ENCODE measurements at places on chromosomes 2 and 18. TPM values are rescaled to one million over a fixed set of nuclear protein-coding genes. Genes with fewer than 3 reads are reported as not detected.

PDE1A gene
- total RNA-seq, result 0.25 TPM

TRABD2A gene
- 7.5 TPM for total RNA-seq

PPIG gene
- 77.7 TPM for total RNA-seq

STAT4 gene
- total RNA-seq, result 0.44 TPM

CAD gene
- total RNA-seq, result 150 TPM

SLC9A2 gene
- 0.11 TPM for total RNA-seq

KANSL3 gene
- total RNA-seq, result 29.2 TPM

KLHL29 gene
- total RNA-seq, result 7.3 TPM

SLC14A1 gene
- total RNA-seq, result not detected

BOLL gene
- total RNA-seq, result not detected

DNA sequence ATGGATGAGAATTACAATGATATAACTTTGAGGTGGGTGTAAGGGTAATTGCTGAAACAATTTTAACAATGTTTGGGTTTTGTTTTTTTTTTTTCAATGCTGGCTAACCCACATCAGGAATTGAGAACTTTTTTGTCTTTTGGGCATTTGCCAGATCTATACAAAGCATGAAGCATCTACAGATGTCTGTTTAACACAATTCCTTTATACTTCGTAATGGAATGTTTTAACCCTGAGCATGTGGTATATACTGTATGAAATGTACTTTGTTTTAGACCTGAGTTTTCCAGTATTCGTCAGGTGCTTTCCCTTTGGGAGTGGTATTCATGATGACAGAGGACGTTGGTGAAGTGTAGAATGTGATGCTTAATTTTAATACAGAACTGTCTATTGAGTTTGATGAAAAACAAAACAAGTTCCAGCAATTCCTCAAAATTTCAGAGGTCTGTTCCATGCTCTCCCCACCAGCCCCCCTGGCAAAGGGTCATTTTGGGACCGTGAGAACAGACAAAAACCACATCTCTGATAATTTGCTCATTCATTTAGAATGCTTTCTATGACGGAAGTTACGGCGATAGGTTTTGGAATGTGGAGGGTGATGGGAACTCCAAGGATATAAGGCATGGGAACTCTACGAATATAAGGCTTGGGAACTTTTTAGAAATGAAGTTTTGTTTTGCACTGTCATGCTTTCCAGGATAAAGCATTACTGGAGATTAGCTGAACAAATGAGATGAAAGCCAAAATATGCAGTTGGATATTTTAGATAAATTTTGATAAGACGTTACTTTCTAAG, 14.1 kb downstream of the LIMS1 start:
- peaks cover 11% of the 10 kb centered on the region for H3K36me3 ChIP-seq
- peak overlapping the region; percentile 38 for H3K27ac ChIP-seq
- peaks cover 6% of the 10 kb centered on the region for H3K4me1 ChIP-seq
- H3K4me3 ChIP-seq, result no peak overlapping the region

- H3K27me3 ChIP-seq, result peaks cover 13% of the 10 kb centered on the region
- no peak overlapping the region for H3K27ac ChIP-seq
- no peak overlapping the region for H3K4me3 ChIP-seq
- no peak for DNase-seq
- H3K36me3 ChIP-seq, result no peaks in the 10 kb centered on the region
These were observed 253.3 kb upstream of the TANK start for GRCh38 chr2:160906878-160907277.

DNA sequence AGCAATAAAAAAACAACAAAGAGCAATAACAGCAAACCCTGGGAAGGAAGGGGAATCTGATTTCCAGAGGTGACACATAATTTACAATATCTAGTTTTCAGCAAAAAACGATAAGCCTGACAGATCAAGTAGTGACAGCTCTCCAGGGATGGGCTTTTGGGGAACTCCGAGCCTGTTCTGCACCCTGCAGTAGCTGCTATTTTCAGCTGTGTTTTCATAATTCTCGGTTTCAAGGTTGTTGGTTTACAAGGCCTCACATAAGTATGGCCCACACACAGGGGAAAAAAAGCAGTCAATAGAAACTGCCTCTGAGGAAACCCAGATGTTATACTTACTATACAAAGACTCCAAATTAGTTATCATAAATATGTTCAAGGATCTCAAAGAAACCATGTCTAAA, 67.7 kb upstream of the CTLA4 start:
- H3K4me1 ChIP-seq, result peaks cover 10% of the 10 kb centered on the region
- H3K27ac ChIP-seq, result no peak overlapping the region
- no peaks in the 10 kb centered on the region for H3K27me3 ChIP-seq

DNA sequence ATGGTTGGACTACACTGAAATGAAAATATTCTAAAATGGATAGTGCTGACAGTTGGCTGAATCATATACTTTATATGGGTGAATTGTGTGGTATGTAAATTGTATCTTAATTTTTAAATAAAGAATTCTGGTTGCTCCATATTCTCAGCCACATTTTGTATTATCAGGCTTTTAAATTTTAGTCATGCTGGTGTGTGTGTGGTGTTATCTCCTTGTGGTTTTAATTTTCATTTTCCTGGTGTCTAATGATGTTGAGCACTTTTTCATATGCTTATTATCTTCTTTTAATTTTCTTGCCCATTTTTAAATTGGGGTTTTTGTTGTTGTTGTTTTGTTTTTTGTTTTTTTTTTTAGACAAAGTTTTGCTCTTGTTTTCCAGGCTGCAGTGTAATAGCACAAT, 3.8 kb upstream of the HIBCH start:
- H3K27me3 ChIP-seq, result peaks cover 2% of the 10 kb centered on the region
- H3K27ac ChIP-seq, result no peak overlapping the region
- H3K36me3 ChIP-seq, result no peaks in the 10 kb centered on the region
- no peak for DNase-seq

DNA sequence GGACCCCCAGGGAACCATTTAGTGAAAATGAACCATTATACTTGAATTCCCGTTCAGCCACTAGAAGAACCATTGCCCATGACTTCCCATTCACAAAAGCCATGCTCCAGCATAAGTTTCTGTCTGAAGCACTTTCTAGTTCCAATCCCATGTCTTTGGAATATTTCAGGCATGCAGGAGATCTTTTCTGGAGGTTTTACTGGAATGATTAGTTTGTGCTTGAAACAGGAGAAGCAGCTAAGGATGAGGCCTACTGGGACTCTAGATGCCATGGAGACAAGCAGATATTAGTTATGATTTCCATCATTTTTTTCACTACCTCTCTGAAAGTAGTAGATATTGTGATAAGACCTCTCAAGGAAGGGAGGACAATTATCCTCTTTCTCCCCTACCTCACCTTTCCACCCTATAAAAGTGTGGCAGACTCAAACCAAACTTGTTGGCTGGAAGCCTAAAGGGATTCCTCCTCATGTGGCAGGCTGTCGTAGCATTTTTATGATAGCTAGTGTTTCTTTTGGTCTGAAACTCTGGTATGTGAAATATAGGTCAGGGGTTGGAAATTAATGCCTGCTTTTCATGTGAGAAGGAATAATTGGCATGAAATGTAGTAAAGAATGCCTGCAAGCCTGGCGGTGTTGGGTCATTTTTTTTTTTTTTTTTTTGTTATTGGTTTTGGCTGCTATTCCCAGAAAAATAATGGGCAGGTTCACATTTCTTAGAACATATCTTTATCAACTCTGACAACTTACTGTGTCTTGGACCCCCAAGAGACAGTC, 29.3 kb upstream of the MMADHC start:
- H3K36me3 ChIP-seq, result no peaks in the 10 kb centered on the region
- H3K27me3 ChIP-seq, result no peaks in the 10 kb centered on the region
- H3K27ac ChIP-seq, result no peak overlapping the region
- peaks cover 5% of the 10 kb centered on the region for H3K4me1 ChIP-seq
- no peak overlapping the region for H3K4me3 ChIP-seq

DNA sequence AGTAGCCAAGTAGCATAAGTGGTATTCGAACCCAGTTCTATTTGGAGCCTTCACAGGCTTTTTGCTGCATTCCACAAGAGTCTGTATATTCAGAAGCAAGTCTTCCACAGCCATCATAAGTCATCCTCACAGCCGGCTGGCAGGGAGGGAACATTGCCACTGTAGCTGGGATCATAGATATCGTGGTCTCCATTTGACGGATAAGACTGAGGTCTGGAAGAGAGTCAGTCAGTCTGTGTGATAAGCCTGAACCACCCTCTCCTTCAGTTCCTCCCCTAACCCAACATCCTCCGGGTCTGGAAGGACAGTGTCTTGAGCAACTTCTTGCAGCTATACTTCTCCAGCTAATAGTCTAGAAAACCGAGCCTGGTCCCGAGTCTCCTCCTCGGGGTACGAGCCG, 17.0 kb upstream of the C1QL2 start:
- H3K4me1 ChIP-seq, result peaks cover 4% of the 10 kb centered on the region
- no peak overlapping the region for H3K27ac ChIP-seq
- peaks cover 7% of the 10 kb centered on the region for H3K36me3 ChIP-seq
- no peak overlapping the region for H3K4me3 ChIP-seq
- H3K27me3 ChIP-seq, result peaks cover 3% of the 10 kb centered on the region

GRCh38 chr18:12879840-12880540, 4.0 kb downstream of the PTPN2 start:
- peak overlapping the region; percentile 19 for H3K4me3 ChIP-seq
- H3K36me3 ChIP-seq, result peaks cover 11% of the 10 kb centered on the region
- H3K4me1 ChIP-seq, result peaks cover 66% of the 10 kb centered on the region
- H3K27ac ChIP-seq, result peak overlapping the region; percentile 38
- H3K27me3 ChIP-seq, result peaks cover 2% of the 10 kb centered on the region

- no peaks in the 10 kb centered on the region for H3K36me3 ChIP-seq
- H3K27me3 ChIP-seq, result no peaks in the 10 kb centered on the region
- H3K4me1 ChIP-seq, result peaks cover 12% of the 10 kb centered on the region
- no peak overlapping the region for H3K27ac ChIP-seq
- no peak overlapping the region for H3K4me3 ChIP-seq
- no peak for DNase-seq
These were observed 7.8 kb downstream of the ACMSD start for GRCh38 chr2:134846213-134846612.

DNA sequence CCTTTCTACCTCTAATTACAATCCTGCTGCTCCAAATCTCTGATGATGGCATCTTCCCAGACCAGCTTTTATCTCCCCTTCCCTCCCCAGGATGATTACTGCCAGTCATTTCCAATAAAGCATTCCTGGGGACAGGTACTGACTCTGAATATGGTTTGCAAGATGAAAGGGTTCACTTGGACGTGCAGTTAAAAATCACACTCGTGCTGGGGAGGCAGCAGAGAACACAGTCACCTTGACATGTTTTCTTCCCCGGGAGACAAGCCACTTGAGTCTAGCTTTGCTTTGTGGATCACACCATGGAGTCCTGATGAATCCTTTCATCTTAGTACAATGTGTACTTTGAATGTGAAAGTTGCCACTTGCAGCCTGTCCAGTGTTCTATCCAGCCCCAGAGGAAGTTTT, 175.0 kb downstream of the ALPK2 start:
- H3K27ac ChIP-seq, result no peak overlapping the region
- peaks cover 14% of the 10 kb centered on the region for H3K4me1 ChIP-seq
- no peaks in the 10 kb centered on the region for H3K27me3 ChIP-seq
- H3K36me3 ChIP-seq, result no peaks in the 10 kb centered on the region

DNA sequence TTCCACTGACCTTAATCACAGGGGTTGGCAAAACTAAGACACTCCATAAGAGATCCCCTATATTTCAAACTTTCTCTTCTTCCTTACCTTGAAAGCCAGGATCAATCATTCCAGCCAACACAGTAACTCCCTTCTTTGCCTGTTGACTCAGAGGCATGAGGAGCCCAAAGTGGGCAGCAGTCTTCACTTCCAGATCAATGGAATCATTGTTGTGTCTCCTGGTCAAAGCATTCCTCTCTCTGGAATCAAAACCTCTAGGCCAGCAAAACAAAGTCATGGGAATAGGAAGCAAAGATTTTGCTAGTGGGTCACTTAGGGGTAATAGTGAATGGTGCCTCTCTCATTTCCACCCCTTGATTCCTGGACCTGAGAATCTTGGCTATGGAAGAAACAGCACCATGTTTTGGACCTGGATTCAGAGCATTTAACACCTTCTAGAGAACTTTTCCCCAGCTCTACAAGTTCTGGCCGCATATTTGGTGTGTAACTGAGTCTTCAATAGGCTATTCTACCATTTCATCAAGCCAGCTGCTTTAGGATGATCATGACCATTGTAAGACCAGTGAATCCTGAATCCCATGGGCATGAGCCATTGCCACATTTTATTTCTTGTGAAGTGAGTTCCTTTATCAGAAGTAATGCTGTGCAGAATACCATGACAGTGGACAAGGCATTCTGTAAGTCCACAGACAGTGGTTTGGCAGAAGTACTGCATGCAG, 65.7 kb upstream of the SERPINE2 start:
- H3K36me3 ChIP-seq, result no peaks in the 10 kb centered on the region
- H3K27ac ChIP-seq, result no peak overlapping the region
- no peak for DNase-seq
- H3K27me3 ChIP-seq, result no peaks in the 10 kb centered on the region

DNA sequence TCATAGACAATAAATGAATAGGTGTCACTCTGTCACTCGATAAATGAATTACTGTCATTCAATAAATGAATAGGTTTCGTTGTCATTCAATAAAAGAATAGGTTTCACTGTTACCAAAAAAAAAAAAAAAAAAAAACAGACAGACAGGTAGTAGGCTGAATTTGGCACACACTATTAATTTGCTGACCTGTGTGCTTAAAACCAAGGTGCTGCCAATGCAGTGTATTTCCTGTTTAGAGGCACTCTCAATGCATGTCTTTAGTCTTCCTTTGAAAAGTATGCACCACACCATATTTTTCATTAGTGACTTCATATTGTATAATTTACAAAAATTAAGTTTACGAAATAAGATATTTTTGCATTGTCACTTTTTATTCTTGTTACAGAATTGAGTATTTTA, 16.2 kb downstream of the ANKRD62 start:
- no peak overlapping the region for H3K27ac ChIP-seq
- no peaks in the 10 kb centered on the region for H3K27me3 ChIP-seq
- DNase-seq, result no peak

GRCh38 chr18:4333043-4333442, 122.1 kb downstream of the DLGAP1 start:
- H3K4me3 ChIP-seq, result peak overlapping the region; percentile 6
- H3K36me3 ChIP-seq, result peaks cover 2% of the 10 kb centered on the region
- peaks cover 59% of the 10 kb centered on the region for H3K4me1 ChIP-seq
- DNase-seq, result no peak
- H3K27me3 ChIP-seq, result no peaks in the 10 kb centered on the region
- H3K27ac ChIP-seq, result no peak overlapping the region

GRCh38 chr18:79799619-79800370, 2.1 kb downstream of the KCNG2 start:
- H3K4me3 ChIP-seq, result peak overlapping the region; percentile 68
- no peak overlapping the region for H3K27ac ChIP-seq
- H3K27me3 ChIP-seq, result peaks cover 42% of the 10 kb centered on the region
- peaks cover 9% of the 10 kb centered on the region for H3K4me1 ChIP-seq

DNA sequence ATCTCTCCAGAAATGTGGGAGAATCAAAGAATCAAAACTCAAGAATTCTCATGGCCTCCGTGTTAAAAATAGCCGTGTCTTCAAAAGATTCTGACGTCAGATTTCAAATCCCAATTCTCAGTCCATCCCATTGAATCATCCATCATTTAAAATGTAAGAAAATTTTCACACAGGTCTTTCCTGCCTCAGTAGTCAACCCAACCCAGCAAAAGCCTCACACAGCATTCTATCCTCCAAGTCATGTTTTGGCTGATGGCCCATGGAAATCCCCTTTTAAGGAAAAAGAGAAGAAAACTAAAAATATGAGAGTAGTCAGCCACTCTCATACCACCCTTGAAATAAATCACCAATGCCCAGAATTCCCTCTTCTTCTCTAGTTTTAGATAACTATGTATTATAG, 211.8 kb downstream of the C1D start:
- no peaks in the 10 kb centered on the region for H3K27me3 ChIP-seq
- peaks cover 22% of the 10 kb centered on the region for H3K4me1 ChIP-seq
- no peaks in the 10 kb centered on the region for H3K36me3 ChIP-seq
- H3K27ac ChIP-seq, result no peak overlapping the region
- no peak overlapping the region for H3K4me3 ChIP-seq
